ENCODE measurements at places on chromosomes 1 and 21. TPM values are rescaled to one million over a fixed set of nuclear protein-coding genes. Genes with fewer than 3 reads are reported as not detected.

DNA sequence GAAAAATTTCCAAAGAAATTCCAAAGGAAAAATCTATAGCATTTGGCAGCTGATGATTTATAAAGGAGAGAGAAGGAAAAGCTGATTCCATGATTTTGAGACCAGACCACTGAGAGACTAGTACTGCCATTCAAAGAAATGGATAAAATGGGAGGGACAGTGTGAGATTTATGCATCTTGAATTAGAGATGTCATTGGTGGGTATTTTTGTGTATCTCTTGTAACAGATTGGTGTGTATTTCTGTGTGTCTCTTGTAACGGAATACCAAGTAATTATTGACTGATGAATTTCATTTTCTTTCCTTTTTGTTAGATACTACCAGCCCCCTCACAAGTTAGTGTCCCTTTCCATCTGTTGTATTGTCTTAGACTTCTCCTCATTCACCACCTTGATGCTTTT is 102.2 kb downstream of the OLFML2B start:
- DNase-seq = no peak
- no peak overlapping the region for H3K27ac ChIP-seq
- H3K4me1 ChIP-seq = peaks cover 15% of the 10 kb centered on the region
- no peak overlapping the region for H3K4me3 ChIP-seq

DNA sequence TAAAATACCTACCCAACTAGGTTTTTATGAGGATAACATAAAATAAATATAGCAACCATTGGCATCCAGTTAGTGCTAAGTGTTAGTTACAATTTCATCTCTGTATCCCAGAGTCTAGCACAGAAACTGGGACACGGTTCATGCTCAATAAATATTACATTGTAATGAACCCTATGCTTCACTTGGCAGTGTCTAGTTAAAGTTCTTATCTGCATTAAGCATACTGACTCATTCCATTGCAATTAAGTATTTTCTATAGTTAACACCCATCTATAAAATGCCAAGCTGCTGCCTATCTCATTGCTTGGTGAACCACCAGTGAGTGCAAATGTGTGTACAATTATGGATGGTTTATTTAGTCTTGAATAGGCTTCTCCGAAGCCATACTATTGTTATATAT is 15.2 kb downstream of the CHML start:
- no peak overlapping the region for H3K27ac ChIP-seq
- no peaks in the 10 kb centered on the region for H3K36me3 ChIP-seq
- H3K4me3 ChIP-seq = no peak overlapping the region
- DNase-seq = no peak
- H3K4me1 ChIP-seq = peaks cover 9% of the 10 kb centered on the region

DNA sequence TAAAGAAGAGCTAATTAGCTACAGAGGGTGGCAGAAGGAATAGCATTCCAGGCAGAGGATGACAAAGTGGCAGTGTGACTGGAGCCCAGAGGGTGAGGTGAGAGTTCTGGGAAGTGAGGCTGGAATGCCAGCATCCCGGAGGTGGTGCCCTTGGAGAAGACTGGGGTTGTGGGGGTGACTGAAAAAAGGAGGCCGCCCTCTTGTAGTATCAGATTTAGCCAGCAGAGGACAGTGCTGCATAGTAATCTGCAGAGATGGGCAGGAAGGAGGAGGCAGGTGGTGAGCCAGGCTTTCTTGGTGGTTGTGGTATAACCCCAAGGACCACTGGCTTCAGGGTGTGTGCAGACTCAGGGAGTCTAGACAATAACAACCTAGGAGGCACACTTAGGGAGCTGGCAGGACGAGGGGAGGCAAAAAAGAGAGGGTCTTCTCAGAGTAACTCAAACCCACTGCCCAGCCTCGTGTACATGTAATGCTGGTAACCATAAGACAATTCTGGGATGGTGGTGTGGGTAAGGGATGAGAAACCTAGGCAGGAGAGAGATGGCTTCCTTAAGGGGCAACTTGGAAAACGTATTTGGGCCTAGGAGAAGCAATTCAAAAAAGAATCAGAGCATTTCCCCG is 30.5 kb downstream of the MROH7 start:
- H3K4me3 ChIP-seq = no peak overlapping the region
- no peak overlapping the region for H3K27ac ChIP-seq
- no peaks in the 10 kb centered on the region for H3K27me3 ChIP-seq
- H3K4me1 ChIP-seq = no peaks in the 10 kb centered on the region
- DNase-seq = peak; percentile 18

GRCh38 chr1:23996700-23997229 is 16.6 kb upstream of the SRSF10 start:
- no peaks in the 10 kb centered on the region for H3K4me1 ChIP-seq
- no peaks in the 10 kb centered on the region for H3K36me3 ChIP-seq
- H3K27me3 ChIP-seq = no peaks in the 10 kb centered on the region
- no peak for DNase-seq
- H3K4me3 ChIP-seq = no peak overlapping the region

Gene POU3F1
- not detected for total RNA-seq

Gene HPDL
- 7.5 TPM for total RNA-seq

Gene PHF13
- total RNA-seq = 14.4 TPM

DNA sequence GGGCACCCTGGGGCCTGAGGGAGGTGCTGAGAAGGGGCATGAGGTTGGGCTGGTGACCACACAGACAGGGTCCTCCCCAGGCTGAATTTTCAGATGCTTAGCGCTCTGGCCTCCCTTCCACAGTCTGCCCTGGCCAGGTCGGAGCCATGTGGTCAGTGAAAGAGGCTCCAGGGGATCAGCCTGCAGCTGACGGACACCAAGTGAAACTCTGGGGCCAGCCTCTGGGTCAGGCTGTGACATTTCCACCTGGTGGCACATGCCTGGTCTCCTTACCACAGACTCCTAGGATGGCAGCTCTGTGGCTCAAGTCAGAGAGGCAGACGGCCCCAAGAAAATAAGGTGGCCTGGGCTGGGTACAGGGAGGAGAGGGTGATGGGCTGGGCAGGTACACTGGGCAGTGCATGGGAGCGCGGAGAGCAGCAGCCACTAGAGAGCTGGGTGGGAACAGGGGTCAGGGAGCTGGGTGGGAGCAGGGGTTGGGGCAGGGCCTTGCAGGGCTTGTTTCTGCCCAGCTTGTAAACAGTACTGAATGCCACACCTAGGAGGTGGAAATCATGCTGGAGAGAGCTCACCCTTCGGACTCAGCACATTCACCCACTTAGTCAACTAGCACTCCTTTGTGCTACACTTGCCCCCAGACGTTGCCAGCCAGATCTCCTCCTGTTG is 20.7 kb upstream of the ADARB1 start:
- no peaks in the 10 kb centered on the region for H3K27me3 ChIP-seq
- no peak for DNase-seq
- no peak overlapping the region for H3K27ac ChIP-seq

Gene SH2D1B
- total RNA-seq = 16.9 TPM

GRCh38 chr1:171783816-171784530 is 2.5 kb downstream of the METTL13 start:
- H3K27me3 ChIP-seq = no peaks in the 10 kb centered on the region
- peaks cover 41% of the 10 kb centered on the region for H3K4me1 ChIP-seq
- no peak overlapping the region for H3K27ac ChIP-seq
- H3K36me3 ChIP-seq = peaks cover 54% of the 10 kb centered on the region

Gene BARHL2
- not detected for total RNA-seq

Gene F5
- 3.7 TPM for total RNA-seq

- no peak overlapping the region for H3K27ac ChIP-seq
- DNase-seq = no peak
- no peaks in the 10 kb centered on the region for H3K4me1 ChIP-seq
- H3K36me3 ChIP-seq = no peaks in the 10 kb centered on the region
Measured at GRCh38 chr1:4000811-4001251, 100.8 kb upstream of the C1orf174 start.

DNA sequence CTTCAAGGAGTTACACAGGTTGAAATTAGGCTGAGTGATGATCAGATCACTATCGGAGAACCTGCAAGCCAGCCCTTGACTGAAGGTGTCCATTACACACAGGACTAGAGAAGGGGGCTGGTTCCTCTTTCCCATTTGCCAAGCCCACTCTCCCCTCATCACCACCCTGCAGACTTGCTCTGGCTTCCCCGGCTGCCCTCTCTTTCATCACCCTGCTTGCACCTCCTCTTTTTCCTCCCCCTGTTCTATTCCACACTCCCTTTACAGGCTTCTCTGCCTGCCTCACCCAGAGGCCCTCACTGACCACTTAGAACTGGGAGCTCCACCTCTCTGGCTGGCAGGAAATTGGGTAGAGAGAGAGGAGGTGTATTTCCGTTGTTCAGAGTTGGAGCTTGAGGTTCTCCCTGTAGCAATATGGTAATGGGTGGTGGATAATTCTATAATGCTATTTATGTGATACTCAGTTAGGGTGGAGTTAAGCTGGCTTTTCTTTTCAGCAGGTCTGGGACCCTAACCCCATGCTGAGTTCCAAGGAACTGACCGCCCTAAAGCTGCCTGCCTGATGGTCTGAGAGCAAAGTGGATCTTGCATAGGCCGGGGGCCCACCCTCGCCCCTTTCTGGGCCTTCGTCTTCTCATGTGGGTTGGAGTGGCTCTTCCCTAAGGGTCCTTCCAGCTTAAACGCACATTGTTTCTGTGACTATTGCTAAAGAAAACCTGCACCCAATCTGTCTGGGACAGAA is 111.8 kb upstream of the ADAR start:
- no peak overlapping the region for H3K27ac ChIP-seq
- H3K4me1 ChIP-seq = peaks cover 15% of the 10 kb centered on the region
- no peak overlapping the region for H3K4me3 ChIP-seq
- H3K36me3 ChIP-seq = no peaks in the 10 kb centered on the region

DNA sequence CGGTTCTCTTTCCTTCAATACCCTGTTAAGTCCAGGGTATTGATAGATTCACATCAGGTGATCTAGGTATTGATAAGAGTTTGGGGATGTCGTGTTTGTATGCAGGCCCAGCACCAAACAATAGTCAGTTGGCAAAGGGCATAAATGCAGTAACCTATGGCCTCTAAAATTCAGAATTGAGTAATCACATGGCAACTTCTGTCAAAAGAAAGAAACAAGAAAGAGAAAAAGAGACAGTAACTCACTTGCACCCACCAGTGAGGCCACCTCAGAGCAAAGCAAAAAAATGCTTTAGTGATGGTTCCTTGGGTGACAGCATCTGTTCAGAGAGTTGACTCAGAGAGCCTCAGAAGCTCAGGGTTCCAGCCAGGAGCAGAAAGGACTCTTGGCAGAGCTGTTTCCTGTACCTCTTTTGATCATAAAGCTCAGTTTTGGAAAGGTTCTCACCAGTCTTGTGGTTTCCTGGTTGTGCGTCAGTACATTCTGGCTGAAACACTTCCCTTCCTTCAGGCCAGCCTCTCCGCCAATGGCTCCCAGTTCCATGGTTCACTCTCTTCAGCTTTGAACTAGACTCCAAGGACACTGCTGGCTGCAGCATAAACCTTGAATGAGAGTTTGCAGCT is 70.1 kb upstream of the GORAB start:
- DNase-seq = no peak
- H3K36me3 ChIP-seq = no peaks in the 10 kb centered on the region
- no peak overlapping the region for H3K27ac ChIP-seq
- H3K27me3 ChIP-seq = peaks cover 5% of the 10 kb centered on the region
- no peak overlapping the region for H3K4me3 ChIP-seq

DNA sequence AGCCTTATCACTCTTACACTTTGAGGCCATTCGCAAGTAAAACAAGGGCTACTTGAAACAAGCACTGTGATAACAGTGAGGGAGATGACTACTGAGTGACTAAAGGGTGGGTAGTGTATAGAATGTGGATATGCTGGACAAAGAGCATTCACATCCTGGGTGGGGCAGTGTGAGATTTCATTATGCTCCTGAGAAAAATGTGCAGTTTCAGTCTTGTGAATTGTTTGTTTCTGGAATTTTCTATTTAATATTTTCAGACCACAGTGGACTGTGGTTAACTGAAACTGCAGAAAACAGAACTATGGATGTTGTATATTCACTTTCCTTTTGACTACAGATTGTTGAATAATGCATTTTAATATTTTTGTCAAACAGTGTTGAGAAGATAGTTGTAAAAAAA is 25.1 kb upstream of the B3GALT2 start:
- H3K4me3 ChIP-seq = no peak overlapping the region
- DNase-seq = no peak
- H3K36me3 ChIP-seq = no peaks in the 10 kb centered on the region
- no peaks in the 10 kb centered on the region for H3K27me3 ChIP-seq
- H3K4me1 ChIP-seq = no peaks in the 10 kb centered on the region
